Epithelial cell of proximal tubule (primary cell): ENCODE measurements at places on chromosomes 6 and 20.
A peak's percentile ranks its signal among the peaks of the same experiment; 100 is the strongest.

- DNase-seq, result no peak
Measured at GRCh38 chr6:3128356-3129108, 10.0 kb downstream of the BPHL start.

- no peak for DNase-seq
Measured at GRCh38 chr6:90068703-90069523, 174.6 kb downstream of the GJA10 start.

- no peak for DNase-seq
Measured at GRCh38 chr6:157867155-157867559, 44.1 kb downstream of the SNX9 start.

DNA sequence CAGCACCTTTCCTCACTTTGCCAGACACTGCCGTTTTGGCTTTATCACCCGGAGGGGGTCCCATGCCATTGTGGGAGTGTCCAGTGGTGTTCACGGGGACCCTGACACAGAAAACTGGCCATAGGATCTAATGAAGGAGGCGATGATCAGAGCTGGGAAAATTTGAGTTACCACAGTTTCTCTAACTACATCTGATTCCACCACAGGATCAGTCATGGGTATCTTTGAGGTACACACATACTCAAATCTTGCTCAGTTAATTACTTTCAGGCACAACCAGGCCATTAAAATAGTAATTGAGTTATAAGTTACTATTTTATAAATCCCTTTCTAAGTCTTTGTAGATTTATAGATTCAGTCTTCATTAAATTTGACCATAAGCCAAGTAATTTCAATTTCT is 215.1 kb downstream of the PRL start:
- no peak for DNase-seq

GRCh38 chr6:133804265-133804664 is 84.6 kb upstream of the TCF21 start:
- no peak for DNase-seq

DNA sequence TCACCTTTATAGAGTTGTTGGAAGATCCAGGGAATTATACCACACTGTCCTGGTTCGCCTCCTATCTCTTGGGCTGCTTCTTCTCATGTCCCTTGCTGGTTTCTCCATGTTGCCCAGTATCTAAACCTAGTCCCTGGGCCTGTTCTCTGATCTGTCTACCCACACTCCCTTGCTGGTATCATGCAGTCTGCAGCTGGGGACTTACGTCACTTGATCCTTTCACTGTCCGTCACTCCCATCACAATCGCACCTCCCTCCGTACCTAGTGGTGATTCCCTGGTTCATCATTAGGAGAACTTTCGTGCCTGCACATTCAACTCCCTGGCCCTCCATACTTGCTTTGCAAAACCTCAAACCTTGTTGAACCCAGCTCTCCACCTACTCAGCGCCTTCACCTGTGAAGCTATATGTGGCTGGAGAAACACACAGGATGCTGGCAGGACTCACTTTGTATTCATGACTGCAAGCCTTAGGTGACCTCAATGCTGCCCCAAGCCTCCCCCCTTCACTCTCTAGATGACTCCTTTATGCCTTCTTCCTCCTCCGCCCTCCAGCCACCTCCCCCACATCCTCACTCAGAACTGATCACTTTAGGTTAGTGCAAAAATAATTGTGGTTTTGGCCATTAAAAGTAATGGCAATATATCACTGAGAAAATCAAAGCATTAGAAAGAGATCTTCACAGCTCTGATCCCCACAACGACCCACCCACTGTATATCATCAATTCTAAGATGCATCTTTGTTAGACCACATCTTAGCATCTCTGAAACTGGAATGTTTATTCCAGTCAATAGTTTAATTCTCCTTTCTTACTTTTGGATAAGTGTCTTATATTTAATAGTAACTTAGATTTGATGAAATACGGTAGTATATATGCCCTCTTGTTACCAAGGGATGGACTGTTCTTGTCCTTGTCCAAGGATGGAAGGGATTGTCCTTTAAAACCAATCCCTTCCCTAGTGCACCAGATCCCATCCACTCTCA is 26.4 kb downstream of the GDAP1L1 start:
- no peak for DNase-seq

GRCh38 chr20:6683021-6683977 is 84.2 kb upstream of the BMP2 start:
- DNase-seq, result no peak

DNA sequence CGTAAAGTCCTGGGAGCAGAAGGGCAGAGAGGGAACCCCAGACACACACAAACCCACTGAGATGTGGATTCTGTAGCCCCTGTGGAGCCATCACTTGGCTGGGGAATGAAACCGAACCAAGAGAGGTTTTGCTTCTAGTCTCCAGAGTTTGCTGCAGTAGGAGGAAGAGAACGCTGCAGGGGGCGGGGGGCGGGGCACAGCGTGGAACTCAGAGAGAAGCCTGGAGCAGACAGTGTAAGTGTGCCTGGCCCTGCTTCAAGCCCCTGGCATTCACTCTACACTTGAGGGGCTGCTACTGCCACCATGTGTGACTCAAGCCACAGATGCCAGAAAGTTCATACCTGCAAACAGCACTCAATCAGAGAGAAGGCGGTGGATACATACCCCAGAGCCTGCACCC is 18.9 kb downstream of the GABRR1 start:
- DNase-seq, result no peak

DNA sequence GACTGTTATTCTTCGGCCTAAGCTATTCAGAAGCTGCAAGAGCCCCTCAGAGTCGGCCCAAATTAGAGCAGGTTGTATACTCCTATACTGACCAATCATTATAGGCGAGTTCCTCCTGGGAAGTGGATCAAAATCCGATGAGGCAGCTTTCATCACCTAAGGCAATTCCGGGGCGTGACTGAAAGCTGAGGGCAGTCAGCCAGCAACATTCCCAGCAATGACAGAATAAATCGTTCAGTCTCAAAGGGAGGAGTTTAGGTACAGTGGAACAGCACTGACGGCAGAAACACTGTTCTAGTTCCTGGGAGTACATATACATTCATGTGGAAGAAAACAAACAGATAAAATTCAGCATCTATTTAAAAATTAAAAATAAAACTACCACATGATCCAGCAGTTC is 10.8 kb downstream of the HLA-DQB2 start:
- no peak for DNase-seq

GRCh38 chr6:139306291-139306981 is 14.6 kb upstream of the TXLNB start:
- no peak for DNase-seq

- DNase-seq, result no peak
Measured at GRCh38 chr6:18963439-18963838, 576.3 kb downstream of the RNF144B start.

DNA sequence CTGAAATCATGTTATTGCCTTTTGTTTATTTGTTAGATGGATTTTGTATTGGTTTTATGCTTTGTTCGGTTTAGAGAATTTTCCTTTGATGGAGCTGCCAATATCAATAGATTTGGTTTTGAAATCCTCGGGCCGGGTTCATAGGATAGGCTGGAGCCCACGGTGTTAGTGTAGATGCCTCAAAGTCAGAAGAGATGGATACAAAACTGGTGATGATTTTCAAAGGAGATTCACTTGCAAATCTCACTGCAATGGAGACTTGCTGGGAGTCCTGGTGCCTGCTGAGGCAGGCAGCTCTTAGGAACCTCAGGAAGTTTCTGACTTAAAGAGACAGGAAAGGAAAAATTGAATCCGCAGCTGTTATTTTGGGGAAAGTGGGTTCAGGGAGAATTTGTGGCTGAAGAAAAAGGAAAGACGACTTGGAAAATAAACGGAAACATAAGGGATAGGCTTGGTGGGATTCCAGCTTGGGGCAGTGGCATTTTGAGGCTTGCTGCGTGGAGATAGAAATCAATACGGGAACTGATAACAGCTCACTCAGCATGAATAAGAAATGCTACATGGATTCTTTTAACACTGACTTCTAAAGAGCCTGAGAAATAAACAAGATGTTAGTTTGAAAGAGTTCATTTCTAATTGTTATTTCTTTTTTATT is 241.6 kb downstream of the PHACTR1 start:
- no peak for DNase-seq

GRCh38 chr6:72464791-72465691 is 156.8 kb upstream of the KCNQ5 start:
- DNase-seq, result peak; percentile 10

- no peak for DNase-seq
Measured at GRCh38 chr20:61819921-61820825, 245.5 kb downstream of the TAF4 start.

- no peak for DNase-seq
Measured at GRCh38 chr20:44113618-44114376, 73.2 kb downstream of the JPH2 start.

DNA sequence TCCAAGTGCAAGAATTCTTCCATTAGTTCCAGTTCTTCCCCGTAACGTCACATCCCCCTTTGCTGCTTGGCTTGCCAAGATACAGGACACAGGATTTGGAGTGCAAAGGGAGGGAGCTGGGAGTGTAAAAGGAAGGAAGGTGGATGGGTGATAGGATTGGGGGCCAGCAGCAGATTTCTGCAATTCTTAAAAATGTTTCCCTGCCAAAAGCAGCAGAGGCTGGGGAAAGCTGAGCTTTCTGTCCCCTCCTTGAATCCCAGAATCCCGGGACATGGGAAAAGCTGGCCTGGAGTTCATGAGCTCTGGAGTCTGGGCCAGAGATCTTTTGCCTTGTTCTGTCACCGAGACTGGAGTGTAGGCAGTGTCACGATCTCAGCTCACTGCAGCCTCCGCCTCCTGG is 60.0 kb upstream of the EPB41L1 start:
- no peak for DNase-seq

GRCh38 chr6:112988748-112989147 is 641.6 kb downstream of the RFPL4B start:
- no peak for DNase-seq

DNA sequence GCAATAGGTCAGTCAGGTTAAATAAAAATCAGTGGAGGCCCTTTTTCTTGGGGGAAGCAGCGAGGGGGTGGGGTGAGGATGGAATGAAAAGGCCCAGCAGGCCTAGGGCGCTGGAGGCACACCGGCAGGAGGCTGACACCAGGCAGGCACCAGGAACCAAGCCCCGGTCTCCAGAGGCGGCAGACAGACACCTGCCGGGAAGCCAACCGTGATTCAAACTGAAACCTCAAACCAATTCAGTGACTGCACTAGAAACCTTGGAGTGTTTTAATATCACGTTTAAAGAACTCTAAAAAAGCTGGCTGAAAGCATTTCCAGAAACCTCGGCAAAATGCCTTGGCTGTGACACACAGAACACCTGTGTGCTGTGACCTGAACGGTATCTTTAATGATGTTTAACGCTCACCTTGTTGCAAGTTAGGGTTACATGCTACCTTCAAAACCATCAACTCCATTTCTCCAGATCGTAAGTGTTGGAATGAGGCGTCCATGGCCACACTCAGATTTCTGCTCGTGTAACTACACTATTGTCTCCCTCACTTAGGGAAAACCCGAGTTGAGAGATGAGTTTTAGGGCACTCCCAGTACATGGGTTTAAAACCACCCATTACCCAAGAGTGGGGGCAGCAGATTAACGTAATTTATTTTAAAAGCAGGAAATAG is 27.2 kb downstream of the DIDO1 start:
- DNase-seq, result no peak

- DNase-seq, result no peak
Measured at GRCh38 chr6:25851961-25852360, 20.1 kb upstream of the SLC17A1 start.

GRCh38 chr6:40330301-40330721 is 256.9 kb downstream of the LRFN2 start:
- no peak for DNase-seq

DNA sequence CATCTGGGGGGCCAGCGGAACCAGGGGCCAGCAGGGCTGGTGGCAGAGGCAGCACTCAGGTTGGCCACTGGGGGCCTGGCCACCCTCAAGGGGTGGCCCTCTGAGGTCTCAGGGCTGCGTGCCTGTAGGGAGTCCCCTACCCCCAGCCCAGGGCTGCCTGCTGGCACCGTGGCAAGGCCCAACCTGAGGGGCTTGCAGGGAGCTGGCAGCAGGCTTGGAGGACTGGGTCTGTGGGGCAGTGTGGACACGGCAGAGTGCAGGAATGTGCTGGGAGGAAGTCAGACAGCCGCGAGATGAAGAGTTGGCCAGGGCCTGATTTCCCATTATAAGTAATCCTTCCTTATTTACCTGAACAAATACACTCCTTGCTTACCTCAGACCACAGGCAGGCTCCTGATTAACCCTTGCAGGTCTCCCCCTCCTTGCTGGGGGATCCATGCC is at the start of gene SPDEF:
Gene SPDEF, minus strand, starts transcription at position 299 of the 441 bp plus-strand sequence. CDS start 11,874 bp downstream, outside the sequence.
- DNase-seq, result no peak

GRCh38 chr6:331622-332521 is 39.6 kb downstream of the DUSP22 start:
- DNase-seq, result no peak

- DNase-seq, result no peak
Measured at GRCh38 chr20:59335377-59335776, 35.0 kb downstream of the EDN3 start.

DNA sequence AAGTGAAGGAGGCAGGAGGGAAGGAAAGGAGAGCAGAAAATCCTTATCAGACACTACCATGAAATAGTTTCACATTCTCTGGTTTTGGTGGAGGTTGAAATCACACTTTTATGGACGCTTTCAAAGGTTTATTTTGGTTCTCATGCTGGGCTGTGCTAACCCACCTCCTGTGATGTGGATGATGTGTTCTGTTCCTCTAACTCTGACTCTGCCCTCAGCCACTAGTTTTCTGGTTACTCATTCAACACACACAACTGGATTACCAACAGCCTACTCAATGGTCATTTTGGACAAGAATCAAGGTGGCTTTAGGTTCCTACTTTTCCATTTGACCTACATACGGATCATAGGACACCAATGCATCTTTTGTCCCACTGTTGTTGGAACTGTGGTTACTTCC is 522.1 kb upstream of the BTBD3 start:
- no peak for DNase-seq

- DNase-seq, result no peak
Measured at GRCh38 chr6:12335131-12335527, 45.0 kb downstream of the EDN1 start.

GRCh38 chr20:53579266-53579580 is 14.4 kb downstream of the ZNF217 start:
- DNase-seq, result no peak

DNA sequence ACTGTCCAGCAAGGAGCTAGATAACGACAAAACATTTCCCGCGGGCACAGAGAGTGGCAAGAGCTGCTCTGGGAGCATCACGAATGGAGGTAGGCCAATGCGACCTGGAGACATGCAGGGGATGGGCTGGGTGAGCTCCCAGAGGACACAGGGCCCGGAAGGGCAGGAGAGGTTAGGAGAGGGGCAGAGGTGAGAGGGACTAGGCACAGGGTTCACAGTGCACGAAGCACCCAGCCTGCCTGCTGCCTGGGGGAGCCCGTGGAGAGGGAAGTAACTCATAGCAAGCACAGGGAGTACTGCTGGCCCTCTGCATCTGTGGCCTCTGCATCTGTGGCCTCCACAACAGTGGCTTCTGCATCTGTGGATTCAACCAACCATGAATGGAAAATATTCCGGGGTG is 126.5 kb downstream of the HUS1B start:
- no peak for DNase-seq

GRCh38 chr6:13668291-13668928 is 43.2 kb downstream of the RANBP9 start:
- no peak for DNase-seq

- no peak for DNase-seq
Measured at GRCh38 chr6:48490658-48491057, 379.7 kb upstream of the PTCHD4 start.
